ENCODE measurements at places on chromosomes 11 and 22.

DNA sequence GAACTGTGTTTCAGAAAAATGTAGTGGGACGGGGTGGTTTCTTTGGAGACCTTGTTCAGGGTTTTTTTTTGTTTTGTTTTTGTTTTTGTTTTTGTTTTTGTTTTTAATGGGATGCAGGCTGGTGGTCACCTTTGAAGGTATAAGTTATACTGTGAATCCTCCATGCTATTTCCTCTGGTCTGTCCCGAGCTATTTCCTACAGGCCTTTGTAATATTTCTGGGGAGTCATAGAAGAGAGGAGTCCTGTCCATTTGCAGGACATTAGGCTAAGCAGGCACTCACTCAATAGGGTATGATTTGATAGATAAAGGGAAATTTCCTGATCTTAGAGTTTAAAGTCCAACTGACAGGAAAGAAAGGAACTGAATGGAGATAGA is 78.0 kb downstream of the TRAF6 start:
- no peak for DNase-seq

GRCh38 chr11:8258784-8259183 is 4.9 kb downstream of the LMO1 start:
- no peak for DNase-seq

GRCh38 chr11:46514370-46514769 is 79.5 kb downstream of the AMBRA1 start:
- DNase-seq: no peak

DNA sequence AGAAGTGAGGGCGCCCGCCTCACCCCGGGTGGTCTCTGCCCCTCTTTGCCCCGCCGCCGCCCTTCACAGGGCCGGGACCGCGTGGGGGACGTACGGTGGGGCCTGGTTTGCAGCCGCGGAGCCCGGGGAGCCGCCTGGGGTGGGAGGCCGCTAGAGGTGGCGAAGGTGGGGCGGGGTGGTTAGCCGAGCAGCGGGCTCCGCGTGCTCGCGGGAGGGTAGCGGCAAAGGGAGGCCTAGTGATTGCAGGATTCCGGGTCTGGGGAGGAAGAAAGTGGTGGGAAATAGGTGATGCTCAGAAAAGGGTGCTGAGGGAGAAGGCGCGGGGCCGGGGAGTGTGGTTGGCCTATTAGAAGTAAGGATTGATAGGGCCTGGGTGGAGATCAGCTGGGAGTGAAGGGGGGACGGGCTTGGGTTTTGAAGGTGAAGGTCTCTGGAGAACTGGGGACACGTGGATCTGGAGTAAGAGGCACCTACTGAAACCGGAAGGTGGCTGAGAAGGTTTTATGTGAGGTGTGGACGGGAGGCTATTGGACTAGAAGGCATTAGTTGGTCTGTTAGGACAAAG is 571 bp downstream of the FAR1 start:
- DNase-seq: peak; percentile 49

GRCh38 chr11:85086504-85087284 is 540.5 kb downstream of the DLG2 start:
- DNase-seq: no peak

DNA sequence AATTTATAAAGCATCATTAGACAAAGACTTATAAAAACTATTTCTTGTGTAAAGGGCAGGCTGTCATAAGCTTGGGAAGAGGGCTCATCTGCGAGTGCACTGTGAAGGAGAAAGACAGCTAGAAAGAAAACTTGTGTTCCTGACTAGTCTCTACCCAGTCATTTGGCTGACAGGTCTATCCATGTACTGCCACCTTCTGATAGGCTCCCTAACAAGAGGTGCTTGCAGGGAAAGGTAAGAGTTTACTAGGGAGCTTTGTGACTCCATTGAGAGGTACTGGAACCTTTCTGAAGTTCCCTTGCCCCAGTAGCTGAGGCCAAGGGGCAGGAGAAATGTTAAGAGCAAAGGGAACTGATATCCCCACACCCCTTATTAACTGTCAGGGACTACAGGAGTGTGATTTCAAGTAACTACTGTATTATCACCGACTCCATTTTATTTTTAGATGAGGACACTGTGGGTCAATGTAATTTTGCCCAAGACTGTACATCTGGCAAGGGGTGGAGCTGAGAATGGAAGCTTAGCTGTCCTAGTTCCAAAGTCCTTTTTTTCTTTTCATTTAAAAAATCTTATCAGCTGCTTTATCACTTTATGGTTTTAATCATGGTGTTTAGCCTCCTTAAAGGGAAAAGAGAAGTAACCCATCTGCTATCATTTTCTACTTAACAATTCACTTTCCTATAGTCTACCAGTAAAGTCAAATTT is 129.4 kb downstream of the ARHGAP20 start:
- no peak for DNase-seq

- DNase-seq: no peak
Measured at GRCh38 chr22:27057717-27058116, 400.3 kb downstream of the MIAT start.

GRCh38 chr11:83069441-83070043 is 2.2 kb downstream of the RAB30 start:
- DNase-seq: no peak

- no peak for DNase-seq
Measured at GRCh38 chr22:47550524-47551430, 788.3 kb downstream of the TBC1D22A start.

- no peak for DNase-seq
Measured at GRCh38 chr11:12973528-12974181, 35.5 kb upstream of the RASSF10 start.

DNA sequence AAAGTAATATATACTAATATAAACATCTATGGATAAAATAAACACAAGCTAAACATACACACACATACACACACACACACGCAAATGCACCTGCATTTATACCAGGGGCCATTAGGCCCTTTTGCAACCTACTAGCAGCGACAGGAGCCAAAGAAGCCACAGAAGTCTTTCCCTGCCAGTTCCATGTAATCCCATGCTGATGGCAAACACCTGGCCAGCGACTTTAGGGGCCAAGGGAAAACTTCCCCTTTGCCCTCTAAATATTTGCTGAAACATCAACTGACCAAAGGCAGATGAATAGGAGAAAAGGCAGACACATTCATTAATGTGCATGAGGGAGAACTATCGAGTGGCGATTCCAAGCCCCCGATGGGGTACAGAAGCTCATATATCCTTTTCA is 14.8 kb upstream of the P2RY2 start:
- DNase-seq: no peak

GRCh38 chr11:73085189-73085875 is 56.8 kb downstream of the FCHSD2 start:
- no peak for DNase-seq

DNA sequence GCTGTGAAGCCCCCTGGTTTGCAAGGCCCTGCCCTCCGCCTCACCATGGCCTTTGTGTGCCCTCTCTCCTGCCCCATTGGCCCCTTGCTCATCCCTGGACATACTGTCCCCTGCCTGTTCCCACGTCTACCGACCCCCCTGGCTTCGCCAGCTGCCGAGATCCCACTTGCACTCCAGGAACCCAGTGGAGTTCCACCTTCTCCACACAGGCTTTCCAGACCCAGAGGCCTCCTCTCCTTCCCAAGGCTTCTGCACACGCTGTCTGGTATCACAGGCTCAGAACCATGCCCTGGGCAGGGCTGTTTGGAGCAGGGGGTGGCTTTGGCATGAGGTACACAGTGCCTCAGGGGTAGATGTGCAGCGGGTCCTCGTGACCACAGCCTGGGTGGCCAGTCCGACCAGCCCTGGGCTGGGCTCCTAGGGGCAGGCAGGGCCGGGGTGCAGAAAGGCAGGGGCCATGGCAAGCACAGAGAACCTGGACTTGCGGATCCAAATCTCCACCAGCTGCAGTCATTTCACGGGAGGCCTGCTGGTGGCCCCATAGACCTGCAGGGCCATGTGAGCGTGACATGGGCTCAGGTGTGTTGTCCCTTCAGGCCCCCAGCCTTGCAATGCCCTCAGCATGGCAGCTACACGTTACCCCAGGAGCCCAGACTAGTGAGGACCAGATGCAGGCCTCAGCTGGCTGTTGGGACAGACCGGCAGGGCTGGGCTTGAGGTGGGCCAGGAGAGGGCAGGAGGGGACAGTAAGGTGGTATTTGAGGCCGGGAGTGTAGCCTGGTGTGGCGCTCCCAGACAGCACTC is 9.5 kb downstream of the GRK2 start:
- no peak for DNase-seq

DNA sequence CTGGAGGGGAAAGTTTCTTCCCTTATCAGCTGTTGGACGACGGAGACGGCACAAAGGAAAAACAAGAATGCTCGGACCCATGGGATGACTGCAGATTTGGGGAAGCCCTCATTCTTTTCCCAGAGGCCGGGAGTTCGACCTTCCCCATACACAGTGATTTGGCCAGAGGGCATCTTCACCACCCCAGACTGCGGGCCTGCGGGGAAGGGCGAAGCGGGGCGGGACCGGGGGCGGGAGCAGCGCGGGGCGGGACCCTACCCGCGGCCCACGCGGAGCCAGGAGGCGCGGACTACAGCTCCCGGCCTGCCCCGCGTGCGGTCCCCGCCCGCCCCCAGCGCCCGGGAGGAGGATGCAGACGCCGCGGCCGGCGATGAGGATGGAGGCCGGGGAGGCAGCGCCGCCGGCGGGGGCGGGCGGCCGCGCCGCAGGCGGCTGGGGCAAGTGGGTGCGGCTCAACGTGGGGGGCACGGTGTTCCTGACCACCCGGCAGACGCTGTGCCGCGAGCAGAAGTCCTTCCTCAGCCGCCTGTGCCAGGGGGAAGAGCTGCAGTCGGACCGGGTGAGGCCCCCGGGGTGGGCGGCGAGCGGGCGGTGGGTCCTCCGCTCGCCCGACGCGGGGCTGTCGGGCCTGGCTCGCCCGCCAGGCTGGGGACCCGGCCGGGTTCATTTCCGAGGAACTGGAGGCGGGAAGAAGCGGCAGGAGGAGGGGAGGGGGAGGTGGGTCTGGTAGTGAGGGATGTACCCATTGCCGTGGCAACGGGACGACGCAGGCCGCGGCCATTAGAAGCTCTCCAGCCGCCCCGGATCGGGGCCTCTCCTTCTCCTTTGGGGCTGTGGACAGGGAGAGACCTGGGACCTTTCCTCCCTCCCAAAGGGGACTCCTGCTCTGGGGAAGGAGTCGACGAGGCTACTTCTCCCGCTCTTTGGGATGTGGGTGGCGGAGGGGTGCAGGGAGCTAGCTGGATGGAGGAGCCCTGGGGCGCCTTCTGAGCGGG is at the start of gene KCTD17:
TSS of gene KCTD17 (plus strand) at position 352 of the 995 bp plus-strand sequence. CDS start at position 371, 19 bp downstream.
- peak; percentile 36 for DNase-seq

GRCh38 chr11:45412521-45412920 is 126.4 kb upstream of the SYT13 start:
- peak; percentile 32 for DNase-seq

- no peak for DNase-seq
Measured at GRCh38 chr22:33405194-33405593, 347.0 kb upstream of the SYN3 start.

GRCh38 chr11:1852877-1853276 is at the start of gene LSP1:
TSS of gene LSP1 (plus strand) at chr11:1853084. CDS start at chr11:1853145, 61 bp downstream.
- DNase-seq: no peak

DNA sequence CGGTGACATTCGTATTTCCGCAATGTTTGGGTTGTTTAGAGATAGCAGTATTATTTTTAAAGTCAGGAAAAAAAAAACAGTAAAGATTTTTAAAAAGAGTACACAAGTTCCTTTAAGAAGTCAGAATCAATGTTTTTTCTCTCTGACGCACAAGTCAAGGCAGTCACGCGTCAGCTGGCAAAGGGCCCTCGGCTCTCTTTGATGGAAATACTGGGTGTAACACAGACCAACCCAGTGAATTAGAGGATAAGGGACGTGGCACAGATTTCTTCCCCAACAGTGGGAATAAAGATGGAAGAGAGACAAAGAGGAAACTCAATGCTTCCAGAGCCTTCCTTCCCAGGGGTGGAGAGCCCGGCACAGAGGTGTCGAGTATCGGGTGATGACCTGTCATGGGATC is 13.4 kb downstream of the ASCC2 start:
- no peak for DNase-seq

- peak; percentile 64 for DNase-seq
Measured at GRCh38 chr22:32801537-32802236, at the start of gene TIMP3. TSS of gene TIMP3 (plus strand) at chr22:32801705. CDS start at chr22:32802002, 297 bp downstream.

DNA sequence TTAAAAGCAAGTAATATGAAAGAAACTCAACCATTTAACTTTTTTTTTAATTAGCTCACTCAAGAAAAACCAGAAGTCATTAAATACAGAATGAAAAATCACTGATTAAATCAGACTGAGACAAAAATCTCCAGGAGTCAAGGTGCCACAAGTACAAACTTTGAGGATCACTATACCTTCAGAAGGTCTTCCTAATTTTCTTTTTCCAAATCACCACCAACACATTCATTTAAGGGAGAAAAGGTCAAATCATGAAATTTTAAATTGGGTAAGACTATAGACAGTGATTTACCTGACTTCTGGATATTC is 32.3 kb downstream of the PITPNB start:
- DNase-seq: no peak

- DNase-seq: no peak
Measured at GRCh38 chr11:34332524-34332923, 25.3 kb downstream of the ABTB2 start.

DNA sequence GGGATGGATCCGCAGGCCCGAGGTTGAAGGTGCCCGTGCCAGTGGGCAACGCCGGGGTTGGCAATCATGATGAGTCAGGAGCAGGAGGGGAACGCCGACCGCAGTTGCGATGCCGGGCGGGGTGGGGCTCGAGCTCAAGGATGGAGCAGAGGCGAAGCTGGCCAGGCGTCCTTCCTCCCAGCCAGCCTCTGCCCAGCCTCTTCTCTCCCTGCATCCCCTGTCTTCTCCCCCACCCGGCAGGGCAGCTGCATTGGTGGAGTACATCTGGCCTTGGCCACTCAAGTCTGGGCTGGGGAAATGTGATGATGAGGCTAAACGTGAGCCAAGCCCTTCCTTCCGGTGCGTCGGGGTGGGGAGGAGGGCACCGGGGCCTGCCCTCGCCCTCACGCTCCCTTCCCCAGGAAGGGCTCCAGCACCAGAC is 3.9 kb downstream of the IFITM10 start:
- DNase-seq: no peak

GRCh38 chr11:124801636-124802312 is 1.6 kb upstream of the MSANTD2 start:
- DNase-seq: no peak

DNA sequence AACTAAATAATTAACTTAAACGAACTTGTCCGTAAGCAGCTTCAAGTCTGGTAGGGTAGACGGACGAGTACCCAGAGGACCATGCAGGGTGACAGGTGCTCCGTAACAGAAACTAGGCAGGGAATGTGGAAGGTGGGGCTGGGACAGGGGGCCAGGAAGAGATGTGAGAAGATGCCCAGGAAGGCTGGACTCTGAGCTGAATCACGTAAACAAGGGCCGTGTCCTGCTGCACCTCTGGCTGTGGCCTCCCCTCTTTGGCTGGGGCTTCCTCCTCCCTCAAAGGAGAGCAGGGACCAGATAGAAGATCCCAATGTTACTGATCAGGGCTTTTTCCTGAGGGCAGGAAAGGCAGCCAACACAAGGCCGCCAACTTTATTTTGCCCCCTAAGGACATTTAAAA is 47.9 kb downstream of the PACSIN2 start:
- no peak for DNase-seq

- no peak for DNase-seq
Measured at GRCh38 chr11:56923116-56923515, 65.6 kb upstream of the OR5AK2 start.

- no peak for DNase-seq
Measured at GRCh38 chr22:33302549-33302948, 244.4 kb upstream of the SYN3 start.

All from ELF-1 (cell line).